Lower leg skin (tissue), 4 donors: ENCODE measurements at places on chromosomes 13 and 19.

DNA sequence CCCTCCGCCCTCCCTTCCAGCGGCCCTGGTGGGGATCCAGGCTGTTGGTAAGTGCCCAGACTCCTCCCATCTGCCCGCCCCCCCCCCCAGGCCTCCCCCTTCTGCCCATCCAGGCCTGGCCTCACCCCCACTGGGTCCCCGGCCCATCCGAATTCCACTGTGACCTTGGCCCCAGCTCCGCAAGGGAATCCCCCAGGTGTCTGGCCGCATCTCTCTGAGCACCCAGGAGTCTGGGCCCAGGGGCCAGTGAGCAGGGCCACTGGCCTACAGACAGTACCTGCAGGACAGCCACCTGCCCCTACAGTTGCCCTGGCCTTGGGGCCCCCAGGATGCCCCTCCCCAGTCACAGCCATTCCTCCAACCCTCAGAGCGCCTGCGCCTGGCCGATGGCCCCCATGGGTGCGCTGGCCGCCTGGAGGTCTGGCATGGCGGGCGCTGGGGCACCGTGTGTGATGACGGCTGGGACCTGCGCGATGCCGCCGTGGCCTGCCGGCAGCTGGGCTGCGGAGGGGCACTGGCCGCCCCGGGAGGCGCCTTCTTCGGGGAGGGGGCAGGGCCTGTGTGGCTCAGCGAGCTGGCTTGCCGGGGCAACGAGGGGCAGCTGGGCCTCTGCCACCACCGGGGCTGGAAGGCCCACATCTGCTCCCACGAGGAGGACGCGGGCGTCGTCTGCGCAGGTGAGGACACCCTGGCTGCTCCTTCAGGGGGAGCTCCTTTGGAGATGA lies 912 bp downstream of the SSC5D start:
- no peak for DNase-seq

- no peak for DNase-seq
These were observed 551.9 kb downstream of the GPC6 start for GRCh38 chr13:93778548-93778947.

DNA sequence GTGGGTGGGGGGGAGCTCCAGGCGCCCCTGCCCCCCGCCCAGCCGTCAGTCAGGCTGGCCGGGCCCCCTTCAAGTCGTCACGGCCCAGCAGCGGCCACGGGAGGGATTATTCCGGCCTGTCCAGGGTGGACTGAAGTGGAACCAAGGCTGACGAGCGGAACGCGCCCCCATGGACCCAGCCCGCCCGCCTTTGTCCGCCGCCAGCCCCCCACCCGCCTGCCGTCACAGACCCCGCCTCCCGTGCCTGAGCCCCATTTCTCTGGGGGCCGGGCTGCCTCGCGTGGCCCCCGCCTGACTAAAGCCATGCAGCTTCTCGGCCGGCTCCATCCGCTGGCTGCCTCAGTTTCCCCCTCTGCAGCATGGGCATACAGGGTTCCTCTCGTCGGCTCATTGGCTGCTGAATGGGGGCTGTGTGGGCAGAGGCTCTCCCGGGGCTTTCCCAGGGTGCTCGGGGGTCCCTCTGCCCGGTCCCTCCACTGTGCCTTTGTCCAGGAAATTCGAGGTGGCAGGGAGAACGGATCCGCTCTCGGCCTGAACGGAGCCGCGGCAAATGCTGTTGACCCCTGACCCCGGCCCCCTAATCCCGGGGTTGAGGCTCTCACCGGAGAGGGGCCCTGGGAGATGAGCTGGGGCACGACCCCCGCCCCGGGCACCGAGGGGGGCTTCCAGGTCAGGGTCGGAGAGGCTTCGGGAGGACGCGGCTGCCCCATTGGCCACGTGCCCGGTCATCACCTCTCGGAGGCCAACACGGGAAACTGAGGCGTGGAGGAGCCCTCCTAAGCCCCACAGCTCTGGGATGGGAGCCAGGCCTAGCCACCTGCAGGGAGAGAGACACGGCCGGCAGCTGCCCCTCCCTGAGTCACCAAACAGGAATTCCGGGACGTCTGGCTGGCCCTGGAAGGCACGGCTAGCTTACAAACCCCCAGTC lies 27.4 kb downstream of the EFNA2 start:
- no peak for DNase-seq

DNA sequence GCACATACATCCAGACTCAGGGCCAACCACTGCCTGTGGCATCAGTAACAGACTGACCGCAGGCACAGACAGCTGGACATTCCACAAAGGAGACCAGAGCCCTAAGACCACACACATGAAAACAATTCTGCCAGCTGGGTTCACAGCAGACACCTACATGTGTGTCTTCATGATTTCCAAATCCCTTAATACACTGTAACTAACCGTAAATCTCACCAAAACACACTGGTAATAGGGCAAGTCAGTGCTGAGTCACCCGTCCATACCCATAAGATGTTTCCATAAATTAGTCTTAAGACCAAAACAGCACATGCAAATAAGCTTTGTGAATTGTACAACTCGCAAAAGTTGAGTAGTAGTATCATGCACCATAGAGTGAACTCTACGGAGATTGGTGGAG lies 65.4 kb downstream of the TUBGCP3 start:
- no peak for DNase-seq

GRCh38 chr13:110185696-110186095 lies 121.3 kb downstream of the COL4A1 start:
- DNase-seq = no peak

- DNase-seq = peak; percentile 14
These were observed 80.0 kb upstream of the GPR183 start for GRCh38 chr13:99386911-99387788.

GRCh38 chr19:42466521-42467182 lies 23.9 kb upstream of the CXCL17 start:
- no peak for DNase-seq

- peak; percentile 93 for DNase-seq
These were observed 44.8 kb upstream of the ALOX5AP start for GRCh38 chr13:30690282-30691188.

- no peak for DNase-seq
These were observed 430.6 kb downstream of the KLF12 start for GRCh38 chr13:73703606-73704005.

DNA sequence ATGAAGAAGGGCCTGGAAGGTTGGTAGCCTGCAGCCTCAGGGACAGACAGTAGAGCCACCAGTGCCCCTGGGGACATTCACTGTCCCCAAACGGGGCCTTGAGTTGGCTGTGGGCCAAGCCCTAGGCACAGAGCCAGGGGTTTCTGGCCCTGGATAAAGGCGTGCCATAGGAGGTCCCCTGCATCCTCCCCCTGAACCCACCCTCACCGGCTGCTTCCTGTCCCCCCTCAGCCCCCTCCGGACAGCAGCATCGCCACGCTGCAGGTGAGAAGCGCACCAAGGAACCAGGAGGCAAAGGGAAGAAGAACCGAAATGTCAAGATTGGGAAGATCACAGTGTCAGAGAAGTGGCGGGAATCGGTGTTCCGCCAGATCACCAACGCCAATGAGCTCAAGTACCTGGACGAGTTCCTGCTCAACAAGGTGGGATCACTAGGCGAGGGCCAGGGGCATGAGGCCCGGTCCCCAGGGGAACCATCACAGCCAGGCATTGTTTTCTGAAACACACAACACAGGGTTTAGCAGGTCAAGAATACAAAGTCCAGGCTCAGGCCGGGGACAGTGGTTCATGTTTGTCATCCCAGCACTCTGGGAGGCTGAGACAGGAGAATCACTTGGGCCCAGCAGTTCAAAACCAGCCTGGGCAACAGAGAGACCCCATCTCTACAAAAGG lies 14.6 kb upstream of the USE1 start:
- no peak for DNase-seq

GRCh38 chr13:97108530-97108900 lies 113.6 kb upstream of the MBNL2 start:
- DNase-seq = no peak

DNA sequence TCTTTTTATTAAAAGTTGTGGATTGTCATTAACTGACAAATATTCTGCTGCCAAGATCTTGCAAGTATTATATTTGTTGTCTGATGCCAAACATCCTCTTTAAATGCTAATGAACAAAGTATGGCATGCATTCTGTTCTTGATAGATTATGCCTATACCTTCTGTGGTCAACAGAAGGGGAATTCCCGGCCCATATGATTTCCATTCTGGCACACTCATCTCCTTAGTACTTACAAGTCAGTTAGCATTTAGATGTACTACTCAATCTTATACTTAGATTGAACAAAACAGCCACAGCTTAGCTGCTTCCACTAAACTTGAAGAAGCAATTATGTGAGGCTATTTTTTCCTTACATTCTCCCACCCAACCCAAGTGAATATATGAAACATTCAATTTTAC lies 246.1 kb upstream of the DACH1 start:
- no peak for DNase-seq

GRCh38 chr13:42393573-42394360 lies 121.8 kb downstream of the AKAP11 start:
- DNase-seq = no peak

DNA sequence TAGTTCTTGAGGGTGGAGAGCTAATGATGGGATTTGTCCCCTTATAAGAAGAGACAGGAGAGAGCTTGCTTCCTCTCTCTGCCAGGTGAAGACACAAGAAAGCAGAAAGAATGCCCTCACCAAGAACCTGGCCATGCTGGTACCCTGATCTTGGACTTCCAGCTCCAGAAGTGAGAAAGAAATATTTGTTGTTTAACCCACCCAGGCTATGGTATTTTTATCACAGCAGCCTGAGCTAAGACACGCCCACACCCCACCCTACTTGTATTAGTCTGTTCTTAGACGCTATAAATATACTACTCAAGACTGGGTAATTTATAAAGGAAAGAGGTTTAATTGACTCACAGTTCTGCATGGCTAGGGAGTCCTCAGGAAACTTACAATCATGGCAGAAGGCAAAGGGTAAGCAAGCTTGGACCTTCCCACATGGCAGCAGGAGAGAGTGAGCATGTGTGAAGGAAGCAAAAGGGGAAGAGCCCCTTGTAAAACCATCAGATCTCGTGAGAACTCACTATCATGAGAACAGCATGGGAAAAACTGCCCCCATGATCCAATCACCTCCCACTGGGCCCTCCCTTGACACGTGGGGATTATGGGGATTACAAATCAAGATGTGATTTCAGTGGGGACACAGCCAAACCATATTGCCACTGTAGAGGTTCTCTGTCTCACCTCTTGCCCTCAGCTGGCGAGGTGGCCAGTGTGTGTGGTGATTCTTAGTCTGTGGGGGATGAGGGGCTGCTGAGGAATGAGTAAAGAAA lies 57.4 kb upstream of the RCBTB2 start:
- DNase-seq = no peak

GRCh38 chr13:100508996-100509395 lies 79.6 kb downstream of the GGACT start:
- no peak for DNase-seq

DNA sequence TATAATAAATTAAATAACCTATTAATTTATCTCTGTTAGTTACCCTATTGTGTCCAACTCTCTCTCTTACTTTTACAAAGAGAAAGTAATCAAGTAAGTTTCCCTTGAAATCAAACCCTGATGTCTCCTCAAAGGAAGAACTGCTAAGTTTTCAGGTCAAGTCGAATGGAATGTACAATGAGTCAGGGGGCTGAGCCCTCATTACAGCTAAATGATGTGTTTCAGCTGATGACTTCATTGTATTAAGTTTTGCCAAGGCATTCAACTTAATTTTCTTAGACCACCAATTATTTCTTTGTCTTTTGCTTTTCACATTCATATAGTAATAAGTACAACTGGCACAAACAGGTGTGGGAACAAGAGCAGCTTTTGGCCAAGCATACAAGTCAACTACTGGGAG lies 54.7 kb upstream of the DCT start:
- DNase-seq = no peak

DNA sequence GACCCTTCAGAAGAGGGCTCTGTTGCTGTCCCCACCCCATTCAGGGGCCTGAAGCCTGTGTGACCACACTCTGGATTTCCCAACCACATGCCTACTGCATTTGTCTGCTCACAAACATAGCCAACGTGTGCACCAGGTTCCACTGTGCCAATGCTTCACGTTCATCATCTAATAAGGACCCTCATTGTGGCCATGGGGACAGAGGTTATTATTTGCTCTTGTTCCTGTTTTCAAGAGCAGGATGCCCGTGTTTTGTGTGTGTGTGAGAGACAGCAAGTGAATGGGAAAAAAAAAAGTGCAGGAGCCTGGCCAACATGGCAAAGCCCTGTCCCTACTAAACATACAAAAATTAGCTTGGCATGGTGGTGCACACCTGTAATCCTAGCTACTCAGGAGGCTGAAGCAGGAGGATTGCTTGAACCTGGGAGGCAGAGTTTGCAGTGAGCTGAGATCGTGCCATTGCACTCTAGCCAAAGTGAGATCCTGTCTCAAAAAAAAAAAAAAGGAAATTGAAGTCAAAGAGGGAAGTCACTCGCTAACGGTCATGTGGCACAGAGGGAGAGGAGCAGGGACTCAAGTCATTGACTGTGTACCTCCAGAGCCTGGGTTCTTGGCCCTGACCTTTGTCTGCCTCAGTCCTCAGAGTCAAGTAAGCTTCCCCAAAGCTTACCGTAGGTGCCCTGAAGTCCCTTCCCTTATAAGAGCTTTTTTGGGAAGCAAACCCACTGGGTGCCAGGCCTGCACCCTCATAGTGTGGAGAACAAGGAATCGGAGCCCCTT lies 6.9 kb downstream of the B3GNT8 start:
- DNase-seq = peak; percentile 47

DNA sequence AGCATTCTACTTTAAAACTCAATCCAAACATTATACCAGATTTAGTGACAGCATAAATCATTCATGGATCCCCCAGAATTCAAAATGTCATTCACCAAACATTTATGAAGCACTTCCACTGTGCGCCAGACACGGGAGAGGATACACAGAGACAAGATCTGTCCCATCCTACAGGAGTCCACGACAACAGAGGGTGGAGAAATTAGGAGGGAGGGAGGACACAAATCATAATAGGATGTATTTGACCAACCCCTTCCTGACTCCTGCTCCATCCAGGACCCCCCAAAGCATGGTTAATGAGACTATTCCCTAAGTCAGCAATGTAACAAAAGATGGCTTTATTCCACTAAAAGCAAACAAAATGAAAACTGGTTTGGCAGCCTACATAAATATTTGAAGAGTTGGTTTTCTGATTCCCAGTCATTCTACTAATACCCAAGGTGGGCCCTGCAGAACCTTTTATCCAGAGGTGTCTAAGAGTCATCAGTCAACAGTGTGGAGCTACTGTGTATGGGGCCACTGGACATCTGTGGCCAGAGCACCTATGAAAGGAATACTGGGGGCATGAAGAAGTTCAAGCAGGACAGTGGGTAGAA lies 62.8 kb upstream of the DOCK9 start:
- no peak for DNase-seq
